ENCODE measurements at places on chromosomes 7 and 10.

DNA sequence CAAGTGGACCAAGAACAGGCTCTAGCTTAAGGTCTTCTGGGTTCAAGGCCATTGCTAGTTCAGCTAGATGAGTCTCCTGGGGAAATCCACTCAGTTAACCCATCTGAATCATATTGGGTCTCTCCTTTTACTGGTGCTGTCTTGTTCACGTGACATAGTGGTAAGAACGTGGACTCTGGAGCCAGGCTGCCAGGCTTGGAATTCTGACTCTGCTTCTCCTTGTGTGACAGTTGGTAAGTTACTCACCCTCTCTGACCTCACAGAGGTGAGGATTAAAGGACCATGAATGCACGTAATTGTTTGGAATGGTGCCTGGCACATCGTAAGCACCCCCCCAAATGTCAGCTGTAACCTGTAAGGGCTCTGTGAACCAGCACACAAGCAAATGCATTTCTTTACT, 9.7 kb upstream of the CALU start:
- peaks cover 6% of the 10 kb centered on the region for H3K27me3 ChIP-seq
- H3K4me1 ChIP-seq: peaks cover 23% of the 10 kb centered on the region

DNA sequence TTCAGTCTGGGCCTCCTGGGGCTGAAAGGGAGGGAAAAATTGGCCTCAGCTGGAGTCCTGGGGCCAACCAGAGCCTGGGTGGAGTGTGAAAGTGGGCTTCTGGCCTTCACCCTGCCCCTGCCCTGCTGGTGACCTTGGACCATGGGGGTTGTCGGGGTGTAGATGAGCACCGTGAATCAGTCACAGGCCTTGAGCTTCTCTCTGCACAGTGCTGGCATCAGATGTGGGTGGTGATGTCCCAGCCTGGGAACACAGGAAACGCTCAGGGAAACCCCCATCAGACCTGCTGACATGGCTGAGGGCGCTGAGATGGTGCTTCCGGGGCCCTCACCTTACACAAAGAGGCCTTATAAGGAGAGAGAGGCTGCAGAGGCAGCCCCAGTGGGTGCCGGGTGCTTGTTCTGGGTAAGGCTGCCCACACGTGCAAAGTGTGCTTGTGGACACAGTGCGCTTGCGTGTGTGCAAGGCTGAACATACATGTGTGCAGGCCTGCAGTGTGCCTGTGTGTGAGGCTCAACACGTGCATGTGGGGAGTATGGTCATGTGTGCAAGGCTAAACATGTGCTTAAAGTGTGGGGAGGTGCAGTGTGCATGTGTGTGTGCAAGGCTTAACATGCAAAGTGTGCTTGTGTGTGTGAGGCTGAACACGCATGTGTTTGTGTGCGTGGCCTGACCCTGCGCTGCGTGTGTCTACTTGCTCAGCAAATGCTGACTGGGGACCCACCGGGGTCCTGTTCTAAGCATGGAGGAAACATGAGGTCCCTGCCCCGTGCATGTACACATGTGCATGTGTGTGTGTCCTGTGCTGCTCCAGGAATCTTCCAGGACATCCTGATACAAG, 6.5 kb downstream of the ARPC1B start:
- no peak for DNase-seq
- no peaks in the 10 kb centered on the region for H3K27me3 ChIP-seq
- no peak overlapping the region for H3K4me3 ChIP-seq
- peaks cover 72% of the 10 kb centered on the region for H3K36me3 ChIP-seq
- peak overlapping the region; percentile 73 for H3K27ac ChIP-seq
- H3K4me1 ChIP-seq: peaks cover 56% of the 10 kb centered on the region

DNA sequence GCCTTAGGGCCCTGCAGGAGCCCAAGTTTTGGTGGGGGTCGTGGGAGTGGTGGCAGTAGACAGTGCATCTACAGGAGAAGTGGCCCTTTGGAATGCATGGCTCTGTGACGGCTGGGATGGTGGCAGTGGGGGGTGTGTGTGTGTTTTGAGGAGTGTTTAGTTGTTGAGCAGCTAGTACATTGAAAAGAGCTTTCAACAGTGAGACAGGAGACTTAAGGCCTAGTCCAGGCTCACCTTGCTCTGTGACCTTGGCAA, 27.1 kb downstream of the ZNF775 start:
- no peaks in the 10 kb centered on the region for H3K27me3 ChIP-seq
- peaks cover 42% of the 10 kb centered on the region for H3K4me1 ChIP-seq
- DNase-seq: no peak
- peak overlapping the region; percentile 65 for H3K4me3 ChIP-seq
- H3K27ac ChIP-seq: peak overlapping the region; percentile 95
- peaks cover 13% of the 10 kb centered on the region for H3K36me3 ChIP-seq

- H3K27me3 ChIP-seq: no peaks in the 10 kb centered on the region
- no peaks in the 10 kb centered on the region for H3K36me3 ChIP-seq
- no peak for DNase-seq
- H3K4me1 ChIP-seq: no peaks in the 10 kb centered on the region
- H3K27ac ChIP-seq: no peak overlapping the region
Observed at GRCh38 chr10:83682414-83682813, 456.9 kb upstream of the GHITM start.

DNA sequence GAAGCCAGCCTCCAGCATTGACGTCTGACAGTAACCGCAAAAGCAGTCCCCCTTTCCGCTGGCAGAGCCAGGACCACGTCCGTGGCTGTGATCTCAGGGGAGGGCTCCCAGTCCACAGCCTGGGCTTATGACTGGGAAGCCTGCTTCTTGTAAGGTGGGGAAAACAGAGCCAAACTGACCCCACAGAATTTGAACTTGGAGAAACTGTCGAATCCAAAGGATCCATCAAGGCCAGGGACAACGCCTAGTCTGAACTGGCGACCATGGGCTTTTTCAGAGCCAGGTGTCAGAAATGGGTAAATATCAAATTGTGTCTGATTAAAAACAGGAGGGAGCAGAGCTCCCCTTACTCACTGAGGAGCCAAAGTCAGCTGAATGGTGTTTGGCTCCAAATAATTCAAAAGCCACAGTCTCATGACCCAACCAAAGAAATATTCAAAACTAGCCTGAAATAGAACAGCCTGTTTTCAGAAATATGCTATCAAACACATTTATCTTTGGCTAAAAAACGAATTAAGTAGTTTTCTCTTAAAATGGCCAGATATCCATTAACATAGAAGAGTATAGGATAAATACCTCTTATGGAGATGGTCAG, 751.4 kb upstream of the GALNT17 start:
- H3K27ac ChIP-seq: no peak overlapping the region
- no peak for DNase-seq
- H3K27me3 ChIP-seq: no peaks in the 10 kb centered on the region
- H3K4me1 ChIP-seq: no peaks in the 10 kb centered on the region
- H3K36me3 ChIP-seq: no peaks in the 10 kb centered on the region

- peaks cover 13% of the 10 kb centered on the region for H3K27me3 ChIP-seq
- no peak for DNase-seq
- H3K4me1 ChIP-seq: no peaks in the 10 kb centered on the region
- H3K36me3 ChIP-seq: no peaks in the 10 kb centered on the region
- no peak overlapping the region for H3K27ac ChIP-seq
Observed at GRCh38 chr10:13453896-13454295, 74.9 kb downstream of the BEND7 start.

DNA sequence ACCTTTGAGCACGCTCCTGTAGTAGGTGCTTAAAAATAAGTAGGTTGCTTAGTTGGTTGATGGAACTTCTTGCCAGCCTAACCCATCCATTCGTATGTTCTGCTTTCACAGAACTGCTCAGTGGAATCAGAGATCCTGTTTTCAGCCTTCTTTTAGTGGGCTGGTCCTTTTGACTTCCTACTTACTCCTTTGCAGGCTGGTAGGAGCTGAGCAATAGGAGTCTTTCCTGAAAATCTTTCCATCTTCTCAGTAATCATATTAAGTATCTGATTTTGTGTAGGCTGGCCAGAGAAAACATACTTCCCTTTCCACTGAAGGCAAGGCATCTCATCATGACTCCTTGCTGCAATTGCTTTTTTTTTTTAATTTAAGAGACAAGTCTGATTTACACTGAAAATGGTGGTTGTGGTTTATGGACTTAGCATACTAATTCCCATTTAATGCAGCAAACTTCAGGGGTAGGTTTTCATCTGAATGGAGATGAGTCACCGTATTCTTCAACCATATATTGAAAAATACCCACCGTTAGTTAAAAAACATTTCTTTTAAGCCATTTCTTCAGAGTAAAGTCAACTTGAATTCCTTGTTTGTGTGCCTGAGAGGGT, 208.0 kb downstream of the ZNF365 start:
- H3K4me1 ChIP-seq: no peaks in the 10 kb centered on the region
- no peaks in the 10 kb centered on the region for H3K36me3 ChIP-seq
- H3K27ac ChIP-seq: no peak overlapping the region
- no peak overlapping the region for H3K4me3 ChIP-seq
- DNase-seq: no peak

DNA sequence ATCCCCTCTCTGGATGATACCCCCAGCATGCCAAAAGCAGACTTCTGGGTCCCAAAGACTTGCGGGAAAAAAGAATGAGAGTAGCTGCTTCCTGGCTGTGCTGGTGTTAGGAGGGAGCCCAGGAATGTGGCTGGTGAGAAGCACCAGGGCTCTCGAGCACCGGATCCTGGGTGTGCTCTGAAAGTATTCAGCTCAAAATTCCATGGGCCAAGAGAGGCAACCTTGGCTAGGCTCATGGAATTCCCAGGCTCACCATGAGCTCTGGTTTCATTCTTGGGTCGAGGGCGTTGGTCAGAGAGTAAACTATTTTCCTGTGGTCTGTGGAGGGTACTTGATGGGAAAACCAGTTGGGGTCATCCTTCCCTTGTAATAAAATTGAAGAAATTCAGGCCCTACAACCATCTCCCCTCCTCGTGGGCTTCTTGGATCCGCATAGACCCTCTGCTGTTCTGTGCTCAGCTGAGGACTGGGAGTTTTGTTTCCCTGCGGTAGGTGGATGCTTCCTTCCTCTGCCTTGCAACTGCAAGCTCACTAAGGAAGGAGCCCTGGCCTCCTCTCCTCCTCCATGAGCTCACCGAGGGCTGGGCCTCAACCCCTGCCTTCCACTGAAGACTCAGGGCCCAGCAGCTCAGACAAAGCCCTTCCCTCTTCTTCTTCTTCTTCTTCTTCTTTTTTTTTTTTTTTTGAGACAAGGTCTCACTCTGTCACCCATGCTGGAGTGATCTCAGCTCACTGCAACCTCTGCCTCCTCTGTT, 34.5 kb upstream of the AQP1 start:
- no peaks in the 10 kb centered on the region for H3K27me3 ChIP-seq
- no peak for DNase-seq
- H3K36me3 ChIP-seq: peaks cover 7% of the 10 kb centered on the region
- peaks cover 5% of the 10 kb centered on the region for H3K4me1 ChIP-seq
- H3K27ac ChIP-seq: no peak overlapping the region
- no peak overlapping the region for H3K4me3 ChIP-seq

GRCh38 chr7:94957061-94957460, 49.7 kb downstream of the PPP1R9A start:
- H3K4me3 ChIP-seq: no peak overlapping the region
- DNase-seq: no peak
- no peaks in the 10 kb centered on the region for H3K36me3 ChIP-seq
- H3K27me3 ChIP-seq: no peaks in the 10 kb centered on the region

DNA sequence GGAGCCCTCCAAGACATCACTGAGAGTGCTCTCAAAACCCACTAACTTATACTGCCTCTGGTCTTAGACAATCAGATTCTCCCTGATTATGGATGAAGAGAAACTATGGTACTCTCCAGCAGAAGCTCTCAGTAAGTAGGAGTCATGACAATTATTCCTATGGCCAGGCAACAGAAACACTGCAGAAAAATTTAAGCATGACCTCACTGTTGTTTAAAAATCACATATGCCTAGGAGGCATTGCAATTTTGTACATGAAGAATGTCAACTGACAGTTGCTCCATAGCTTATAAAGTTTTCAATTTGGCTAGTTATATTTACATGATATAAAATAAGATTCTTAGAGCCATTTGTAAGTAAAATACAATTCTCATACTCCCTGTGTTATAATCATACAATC, 105.9 kb upstream of the LSM8 start:
- H3K36me3 ChIP-seq: no peaks in the 10 kb centered on the region
- H3K4me1 ChIP-seq: no peaks in the 10 kb centered on the region
- no peak for DNase-seq
- no peak overlapping the region for H3K4me3 ChIP-seq
- no peak overlapping the region for H3K27ac ChIP-seq

DNA sequence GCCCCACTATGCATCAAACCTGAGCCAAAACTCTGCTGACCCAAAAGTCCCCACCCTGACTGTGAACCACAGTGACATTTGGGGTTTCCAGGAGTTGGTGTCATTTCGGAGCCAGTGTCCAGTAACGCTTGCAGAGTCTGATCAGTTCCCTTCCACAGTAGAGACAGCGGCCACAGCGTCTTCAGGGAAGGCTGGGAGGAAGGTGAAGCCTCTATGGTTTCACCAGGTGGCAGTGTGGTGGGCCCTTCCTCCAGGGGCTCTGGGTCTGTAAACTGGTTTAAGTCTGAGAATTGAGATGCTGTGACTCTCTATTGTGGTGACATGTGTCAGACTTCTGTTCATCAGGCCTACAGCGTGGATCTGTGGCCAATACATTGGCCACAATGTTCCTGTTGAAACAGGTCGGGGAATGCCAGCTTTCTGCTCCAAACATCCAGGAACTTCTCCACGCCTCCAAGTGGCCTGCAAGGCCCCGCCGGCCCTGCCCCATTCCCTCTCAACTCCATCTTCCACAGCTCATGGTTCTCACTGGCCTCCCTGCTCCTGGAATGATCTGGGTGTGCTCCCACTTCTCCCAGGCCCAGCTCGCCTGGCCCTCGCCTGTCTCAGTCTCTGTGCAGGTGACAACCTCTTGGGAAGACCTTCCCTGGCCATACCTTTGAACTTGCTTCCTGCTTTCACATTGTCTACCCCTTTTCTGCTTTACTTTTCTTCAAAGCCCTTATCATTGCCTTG, 124.5 kb upstream of the FAM20C start:
- no peak overlapping the region for H3K4me3 ChIP-seq
- H3K36me3 ChIP-seq: no peaks in the 10 kb centered on the region
- no peaks in the 10 kb centered on the region for H3K4me1 ChIP-seq
- no peak overlapping the region for H3K27ac ChIP-seq
- no peak for DNase-seq

DNA sequence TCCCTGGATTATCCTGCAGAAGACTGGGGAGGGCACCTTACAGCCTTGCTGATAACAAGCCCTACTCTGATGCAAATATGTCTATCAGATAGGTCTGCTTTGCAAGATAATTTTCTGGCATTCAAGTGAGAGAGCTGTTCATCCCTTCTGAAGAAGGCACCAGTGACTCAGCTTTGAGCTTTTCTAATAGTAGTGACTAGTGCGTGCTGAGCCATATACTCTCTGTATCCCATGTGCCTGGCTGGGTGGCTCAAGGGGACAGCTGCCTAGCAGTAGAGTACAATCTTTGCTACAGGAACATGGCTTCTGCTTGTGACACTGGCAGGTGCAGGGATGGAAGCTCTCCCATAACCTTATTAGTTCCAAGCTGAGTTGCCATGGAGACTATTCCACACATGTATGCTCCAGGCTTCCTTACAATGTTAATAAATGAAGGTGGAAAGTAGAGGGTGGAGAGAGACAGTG, 35.0 kb upstream of the ABCB4 start:
- H3K27ac ChIP-seq: no peak overlapping the region
- no peaks in the 10 kb centered on the region for H3K36me3 ChIP-seq
- no peaks in the 10 kb centered on the region for H3K4me1 ChIP-seq
- H3K4me3 ChIP-seq: no peak overlapping the region

- peaks cover 16% of the 10 kb centered on the region for H3K36me3 ChIP-seq
- no peak overlapping the region for H3K27ac ChIP-seq
- DNase-seq: no peak
- H3K4me1 ChIP-seq: no peaks in the 10 kb centered on the region
- no peak overlapping the region for H3K4me3 ChIP-seq
Observed at GRCh38 chr7:711922-712380, 14.5 kb upstream of the DNAAF5 start.

GRCh38 chr10:61543831-61544230, 90.7 kb upstream of the TMEM26 start:
- no peak overlapping the region for H3K4me3 ChIP-seq
- no peaks in the 10 kb centered on the region for H3K36me3 ChIP-seq
- DNase-seq: no peak
- no peaks in the 10 kb centered on the region for H3K27me3 ChIP-seq
- H3K4me1 ChIP-seq: no peaks in the 10 kb centered on the region

Data from K562 (cell line).